Hindlimb muscle (tissue), 1 donor: ENCODE measurements at places on chromosomes 5 and 9. TPM values are rescaled to one million over a fixed set of nuclear protein-coding genes. Genes with fewer than 3 reads are reported as not detected.

GRCh38 chr5:14467886-14468285, 113.7 kb upstream of the OTULINL start:
- no peak for DNase-seq

- DNase-seq = no peak
Measured at GRCh38 chr9:108654566-108654965, 201.2 kb downstream of the ACTL7B start.

- DNase-seq = no peak
Measured at GRCh38 chr5:32170303-32171151, 3.6 kb downstream of the GOLPH3 start.

DNA sequence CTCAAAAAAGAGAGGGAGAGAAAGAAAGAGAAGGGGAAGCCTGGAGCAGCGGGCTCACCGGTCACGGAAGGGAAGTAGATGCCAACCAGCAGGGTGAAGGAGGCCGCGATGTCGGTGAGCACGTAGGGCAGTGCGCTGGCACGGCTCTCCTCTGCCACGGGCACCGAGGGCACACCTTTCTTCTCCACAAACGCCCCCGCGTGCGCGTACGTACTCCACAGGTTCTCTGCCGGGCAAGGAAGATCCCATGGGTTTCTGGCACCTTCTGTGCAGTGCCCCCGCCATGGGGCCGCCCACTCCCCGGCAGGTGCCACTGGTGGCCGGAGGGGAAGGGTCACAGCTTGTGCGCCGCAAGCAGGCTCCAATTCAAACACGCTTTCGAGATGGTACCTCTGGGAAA, 30.3 kb downstream of the SLC12A7 start:
- DNase-seq = no peak

GRCh38 chr5:162520878-162521277, 453.3 kb downstream of the GABRG2 start:
- DNase-seq = no peak

DNA sequence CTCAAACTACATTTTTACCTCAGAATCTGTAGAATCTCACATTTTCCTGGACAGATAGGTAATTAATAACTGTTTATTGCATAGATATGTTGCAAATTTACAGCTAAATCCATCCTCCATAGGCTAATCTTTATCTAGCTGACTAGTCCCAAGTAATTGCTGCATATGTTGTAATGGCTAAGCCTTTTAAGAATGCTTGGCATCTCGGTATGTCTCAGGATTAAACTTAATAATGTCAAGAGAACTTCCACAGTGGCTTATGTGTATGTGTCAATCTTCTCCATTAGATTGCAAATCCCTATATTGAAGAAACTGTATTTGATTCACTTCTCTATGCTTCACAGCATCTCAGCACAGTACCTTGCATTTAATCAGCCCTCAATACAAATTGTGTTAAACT, 131.9 kb downstream of the PRDM9 start:
- DNase-seq = no peak

- DNase-seq = no peak
Measured at GRCh38 chr9:11471321-11471720, 858.5 kb upstream of the PTPRD start.

GRCh38 chr5:175544108-175544511, 65.8 kb downstream of the SFXN1 start:
- DNase-seq = no peak

- no peak for DNase-seq
Measured at GRCh38 chr5:1479581-1480188, 34.4 kb upstream of the SLC6A3 start.

GRCh38 chr5:125478599-125478998, 732.2 kb upstream of the ZNF608 start:
- no peak for DNase-seq

DNA sequence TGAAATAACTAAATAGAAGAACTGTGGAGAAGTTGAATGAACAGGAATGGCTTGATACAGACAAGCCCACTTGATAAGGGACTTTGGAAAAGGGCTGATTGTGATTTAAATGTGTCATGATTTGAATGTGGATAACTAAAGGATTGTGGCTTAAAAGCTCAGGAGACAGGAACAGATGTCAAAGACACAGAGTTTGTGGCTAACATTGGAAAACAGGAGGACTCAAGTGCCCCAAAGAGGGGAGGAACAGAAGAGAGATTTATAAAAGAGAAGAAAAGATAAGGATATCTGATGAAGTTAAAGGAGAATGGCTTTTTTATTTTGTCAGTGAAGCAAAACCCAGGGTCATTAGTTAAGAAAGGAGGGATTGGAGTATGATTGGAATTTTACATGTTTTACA, 124.2 kb upstream of the TRPM3 start:
- no peak for DNase-seq

DNA sequence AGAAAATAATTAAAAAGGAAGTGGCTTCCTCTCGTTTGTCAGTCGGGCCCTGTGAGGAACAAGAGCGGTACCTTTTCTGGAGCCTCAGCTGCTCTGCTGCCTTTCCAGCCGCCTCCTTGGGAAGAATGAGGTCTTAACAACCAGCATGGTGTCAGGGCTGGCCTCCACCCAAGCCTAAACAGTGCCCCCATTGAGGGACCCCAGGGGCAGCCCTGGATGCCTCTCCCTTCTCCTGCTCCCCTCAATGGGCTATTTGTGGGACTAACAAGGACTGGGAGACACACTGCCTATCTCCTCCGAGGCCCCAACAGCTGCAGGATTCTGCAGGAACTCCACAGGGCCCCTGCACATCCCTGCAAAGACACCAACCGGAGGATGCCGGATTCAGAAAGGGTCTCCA, 155.4 kb upstream of the MAP3K1 start:
- DNase-seq = no peak

GAPVD1 gene
- polyA plus RNA-seq = 21.2 TPM

NUTM2G gene
- 1.6 TPM for polyA plus RNA-seq

SLC4A9 gene
- polyA plus RNA-seq = 0.18 TPM

SOX30 gene
- polyA plus RNA-seq = 0.26 TPM

CCDC171 gene
- 2.2 TPM for polyA plus RNA-seq

PCAT7 gene
- 8.4 TPM for polyA plus RNA-seq

RNF208 gene
- 4.2 TPM for polyA plus RNA-seq
